ENCODE measurements at places on chromosomes 12 and 14. TPM values are rescaled to one million over a fixed set of nuclear protein-coding genes. Genes with fewer than 3 reads are reported as not detected.

- DNase-seq, result no peak
Observed at GRCh38 chr12:46360908-46361666, 11.5 kb downstream of the SLC38A2 start.

DNA sequence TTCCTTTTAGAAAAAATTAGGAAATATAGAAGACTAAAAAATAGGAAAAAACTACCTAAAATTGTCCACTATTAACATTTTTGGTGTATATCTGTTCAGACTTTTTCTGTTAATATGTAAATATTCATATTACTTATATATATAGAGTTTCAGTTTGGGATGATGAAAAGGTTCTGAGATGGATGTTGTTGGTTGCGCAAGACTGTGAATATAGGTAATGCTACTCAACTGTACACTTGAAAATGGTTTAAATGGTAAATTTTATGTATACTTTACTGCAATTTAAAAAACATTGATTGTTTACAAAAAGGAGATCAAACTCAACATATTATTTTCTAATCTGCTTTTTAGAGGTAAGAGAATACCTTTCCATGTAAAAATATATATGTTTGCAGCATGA lies 200.9 kb downstream of the RAD51B start:
- DNase-seq, result no peak

GRCh38 chr12:83710851-83711250 lies 1024.1 kb downstream of the TMTC2 start:
- no peak for DNase-seq

DNA sequence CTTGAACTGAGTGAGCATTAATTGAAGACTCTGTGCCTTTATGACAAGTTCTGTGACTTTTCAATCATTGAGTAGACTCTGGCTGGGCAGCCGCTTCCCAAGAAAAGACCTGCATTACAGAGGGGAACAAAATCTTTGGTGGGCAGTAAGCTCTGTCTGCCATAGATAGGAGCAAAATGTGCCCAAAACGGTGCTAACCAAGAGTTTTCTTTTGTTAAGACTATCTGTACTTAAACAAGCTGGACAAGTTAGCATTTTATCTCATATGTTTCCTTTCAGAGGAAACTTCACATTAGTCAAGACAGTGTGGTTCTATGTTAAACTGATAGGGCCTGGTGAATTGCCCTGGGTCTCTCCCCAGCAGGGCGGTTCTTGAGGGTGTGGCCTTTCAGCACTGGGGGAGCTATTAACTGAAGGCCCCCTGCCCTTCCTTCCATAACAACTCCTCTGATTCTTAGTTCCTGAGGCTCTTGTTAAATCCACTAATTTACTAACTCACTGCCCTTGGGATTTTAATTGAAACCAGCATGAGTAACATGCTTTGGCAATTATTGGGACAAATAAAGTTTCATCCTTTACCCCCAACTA lies 219.6 kb downstream of the KTN1 start:
- no peak for DNase-seq

GRCh38 chr14:71687166-71687831 lies 244.9 kb upstream of the RGS6 start:
- no peak for DNase-seq

DNA sequence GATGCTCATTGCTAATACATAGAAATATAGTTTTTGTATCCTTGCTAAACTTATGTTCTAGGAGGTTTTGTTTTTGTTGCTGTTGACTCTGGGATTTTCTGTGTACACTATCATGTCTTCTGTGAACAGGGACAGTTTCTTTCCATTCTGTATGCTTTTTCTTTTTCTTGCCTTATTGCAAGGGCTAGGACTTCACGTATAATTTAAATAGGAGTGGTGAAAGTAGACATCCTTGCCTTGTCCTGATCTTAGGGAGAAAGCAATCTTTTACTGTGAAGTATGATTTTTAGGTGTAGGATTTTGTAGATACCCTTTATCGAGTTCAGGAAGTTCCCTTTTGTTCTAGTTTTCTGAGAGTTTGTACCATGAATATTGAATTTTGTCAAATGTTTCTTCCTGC lies 1.5 kb upstream of the EIF2B2 start:
- no peak for DNase-seq

The DHH gene
- not detected for total RNA-seq

The TOMM20L gene
- total RNA-seq, result not detected

The FAM186B gene
- total RNA-seq, result 0.15 TPM

The CEP83 gene
- total RNA-seq, result 14.0 TPM

The NYNRIN gene
- total RNA-seq, result 0.23 TPM
